Stimulated activated CD8-positive, alpha-beta memory T cell treated with anti-CD3 and anti-CD28 coated beads, Interleukin-4, amount 100 ng/mL, for 4 hours (primary cell): ENCODE measurements at places on chromosomes 4 and X.

DNA sequence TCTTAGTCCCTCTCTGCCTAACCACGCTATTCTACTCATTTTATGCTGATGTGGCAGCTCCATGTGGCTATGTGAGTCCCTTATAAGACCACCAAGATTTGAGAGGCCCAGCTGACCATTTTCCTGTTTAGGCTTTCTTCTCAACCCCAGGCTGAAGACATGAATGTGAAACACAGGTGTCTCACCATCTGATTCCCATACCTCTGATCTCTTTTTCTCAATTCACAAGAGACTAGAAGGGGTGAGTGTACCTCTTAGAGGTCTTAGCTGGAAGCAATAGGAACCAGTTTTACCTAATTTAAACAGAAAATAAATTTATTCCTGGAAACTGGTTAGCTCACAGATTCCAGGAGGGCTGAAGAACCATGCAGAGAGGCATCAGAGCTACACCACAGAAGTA, 276.5 kb upstream of the FMR1 start:
- DNase-seq = no peak

- no peak for DNase-seq
These were observed 7.7 kb downstream of the HAND2 start for GRCh38 chr4:173522160-173522950.

DNA sequence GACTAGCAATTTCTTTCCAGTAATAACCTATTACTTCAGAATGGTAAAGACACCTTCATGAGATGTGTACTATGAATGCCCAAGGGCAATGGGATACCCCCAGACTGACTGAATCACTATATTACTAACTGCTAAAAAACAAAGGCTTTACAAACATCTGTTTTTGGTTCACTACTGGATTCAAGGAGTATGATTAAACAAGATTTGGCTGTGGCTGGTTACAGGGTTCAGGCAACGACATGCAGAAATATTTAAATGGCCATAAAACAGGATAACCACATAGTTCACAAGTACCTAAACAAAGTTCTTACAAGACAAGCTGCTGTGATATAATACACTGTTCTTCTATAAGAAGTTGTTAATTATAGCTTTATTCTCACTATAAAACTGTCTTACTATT, 128.2 kb downstream of the FRYL start:
- no peak for DNase-seq

DNA sequence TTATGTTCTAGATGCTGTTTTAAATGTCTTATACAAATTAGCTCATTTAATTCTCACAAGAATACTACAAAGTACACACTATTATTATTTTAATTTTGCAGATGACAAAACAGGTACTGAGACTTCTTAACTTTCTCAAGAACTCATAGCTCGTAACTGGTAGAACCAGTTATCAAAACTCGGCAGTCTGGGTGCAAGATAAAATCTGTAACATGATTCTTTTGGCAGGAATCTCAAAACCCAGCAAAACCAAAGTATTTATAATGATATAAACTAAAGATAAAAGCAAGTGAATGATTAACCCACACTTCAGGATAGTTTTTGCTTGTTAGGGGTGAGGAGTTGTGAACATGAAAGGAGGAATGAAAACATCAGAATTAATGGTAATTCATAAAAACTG, 27.6 kb downstream of the CLNK start:
- no peak for DNase-seq

GRCh38 chr4:142743121-142743825, 102.8 kb downstream of the INPP4B start:
- no peak for DNase-seq

- no peak for DNase-seq
These were observed 6.6 kb downstream of the ABCD1 start for GRCh38 chrX:153731117-153731844.

DNA sequence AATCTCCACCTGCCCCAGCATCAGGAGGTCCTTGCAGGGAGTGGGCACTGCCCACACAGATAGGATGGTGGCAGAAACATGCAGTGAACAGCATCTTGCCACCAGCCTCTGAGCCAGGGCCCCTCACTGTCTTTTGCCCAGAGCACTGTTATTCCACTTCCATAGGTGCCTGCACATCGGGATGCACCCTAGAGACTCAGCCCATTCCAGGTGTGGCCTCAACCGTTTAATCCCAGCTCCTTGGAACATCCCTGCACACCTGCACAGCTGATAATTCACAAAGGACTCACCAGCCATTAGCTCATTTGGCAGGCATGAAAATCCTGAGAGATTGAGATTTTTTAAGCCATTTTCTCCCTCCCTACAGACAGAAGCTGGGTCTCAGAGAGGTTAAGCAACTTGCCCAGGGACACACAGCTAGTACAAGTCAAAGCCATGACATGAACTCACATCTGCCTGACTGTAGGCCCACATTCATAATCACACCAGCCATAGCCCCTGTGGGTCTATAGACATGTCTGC, 116.3 kb downstream of the EFNB1 start:
- no peak for DNase-seq

GRCh38 chr4:85681221-85681657, 206.3 kb downstream of the ARHGAP24 start:
- DNase-seq = no peak

GRCh38 chr4:108825737-108826136, 62.9 kb upstream of the ETNPPL start:
- no peak for DNase-seq

DNA sequence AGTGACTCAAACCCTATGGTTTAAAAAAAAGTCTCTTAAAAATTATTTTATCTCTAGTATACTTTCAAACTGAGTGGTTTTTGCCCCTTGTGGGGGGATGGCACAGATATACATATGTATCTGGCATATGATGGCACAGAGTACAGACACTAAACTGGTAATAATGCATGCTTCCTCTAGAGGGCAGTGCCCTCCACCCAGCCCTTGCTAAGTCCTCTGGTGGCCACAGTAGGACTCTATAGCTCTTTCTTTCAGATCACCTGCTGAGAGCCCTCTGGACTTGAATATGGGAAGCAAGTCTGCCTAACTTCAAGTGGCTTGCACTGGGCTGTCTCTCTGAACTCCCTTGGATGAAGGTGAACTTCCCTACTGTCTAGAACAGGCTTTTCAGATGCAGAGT, 66.3 kb downstream of the TSPAN7 start:
- no peak for DNase-seq

DNA sequence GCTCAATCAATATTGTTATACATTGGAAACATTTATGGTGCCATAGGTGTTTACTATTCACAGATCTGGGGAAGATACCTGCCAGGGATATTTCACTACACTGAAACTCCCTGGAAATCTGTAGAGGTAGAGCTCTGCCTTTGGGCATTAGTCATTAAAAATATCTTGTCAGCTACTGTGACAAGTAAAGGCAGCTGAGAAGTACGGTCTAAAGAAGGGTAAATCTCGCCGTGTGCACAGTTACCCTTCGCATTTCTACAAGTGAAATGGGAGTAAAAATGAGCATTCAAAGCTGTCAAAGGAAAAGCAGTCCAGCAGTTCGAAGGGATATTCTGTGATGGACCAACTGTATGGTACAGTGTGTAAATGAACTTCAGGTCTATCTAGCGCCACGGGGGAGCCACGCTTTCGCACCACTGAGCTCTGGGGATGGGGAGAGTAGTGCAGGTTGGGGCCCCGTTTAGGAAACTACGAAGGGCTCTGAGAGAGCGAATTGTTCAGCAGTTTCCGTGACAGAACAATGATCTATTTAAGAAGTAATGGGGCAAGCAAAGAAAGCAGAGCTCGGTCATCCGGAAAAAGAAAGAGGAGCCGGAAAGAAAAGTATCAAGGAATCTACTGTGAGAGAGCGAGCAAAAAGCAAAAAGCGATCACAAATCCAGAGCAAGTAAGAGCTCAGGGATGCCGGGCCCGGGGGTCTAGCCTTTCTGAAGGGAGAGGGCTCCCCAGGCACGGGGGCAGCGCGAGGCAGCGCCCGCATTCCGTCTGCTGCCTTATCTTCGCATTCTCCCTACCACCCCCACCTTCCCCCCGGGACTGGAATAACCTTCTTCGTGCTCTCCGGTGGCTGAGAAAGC, 646 bp downstream of the TIGD4 start:
- no peak for DNase-seq

DNA sequence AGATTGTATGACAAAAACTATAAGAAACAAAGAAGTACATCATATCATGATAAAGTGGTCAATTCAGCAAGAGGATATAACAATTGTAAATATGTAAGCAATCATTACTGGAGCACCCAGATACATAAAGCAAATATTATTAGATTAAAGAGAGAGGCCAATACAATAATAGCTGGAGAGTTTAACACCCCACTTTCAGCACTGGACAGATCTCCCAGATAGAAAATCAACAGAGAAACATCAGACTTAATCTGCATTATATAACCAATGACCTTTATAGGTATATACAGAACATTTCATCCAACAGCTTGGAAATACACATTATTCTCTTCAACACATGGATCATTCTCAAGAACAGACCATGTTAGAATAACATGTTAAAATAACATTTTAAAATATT, 128.4 kb downstream of the SPOCK3 start:
- no peak for DNase-seq

DNA sequence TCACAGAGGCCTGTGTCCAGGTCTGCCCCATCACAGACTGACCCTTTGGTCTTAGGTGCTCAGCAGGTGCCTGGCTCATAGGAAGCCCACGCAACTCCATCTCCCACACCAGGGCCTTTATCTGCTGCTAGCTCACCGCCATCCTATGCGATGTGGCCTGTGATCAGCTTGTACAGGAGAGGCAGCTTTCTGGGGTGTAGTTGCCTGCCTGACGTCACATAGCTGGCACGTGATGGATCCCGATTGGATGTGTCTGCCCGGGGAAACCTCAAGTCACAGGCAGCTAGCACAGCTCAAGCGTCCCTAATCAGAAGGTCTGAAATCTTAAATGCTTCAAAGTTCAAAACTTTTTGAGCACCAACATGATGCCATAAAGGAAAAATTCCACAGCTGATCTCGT, 41.2 kb upstream of the CLDN34 start:
- no peak for DNase-seq

DNA sequence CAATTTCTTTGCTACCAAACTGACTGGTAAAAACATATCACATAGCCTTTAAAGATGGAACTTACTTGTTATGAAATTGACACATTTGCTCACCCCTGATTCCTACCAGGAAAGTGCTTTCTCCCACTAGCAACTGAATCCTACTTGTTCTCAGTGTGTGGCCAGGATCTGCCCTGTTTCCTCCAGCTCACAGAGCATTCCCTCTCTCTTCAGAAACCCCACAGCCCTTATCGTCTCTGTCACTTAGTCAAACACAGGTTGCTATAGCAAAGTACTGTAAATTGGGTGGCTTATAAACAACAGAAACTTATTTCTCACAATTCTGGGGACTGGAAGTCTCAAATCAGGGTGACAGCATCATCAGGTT, 265.2 kb upstream of the BOD1L1 start:
- no peak for DNase-seq

DNA sequence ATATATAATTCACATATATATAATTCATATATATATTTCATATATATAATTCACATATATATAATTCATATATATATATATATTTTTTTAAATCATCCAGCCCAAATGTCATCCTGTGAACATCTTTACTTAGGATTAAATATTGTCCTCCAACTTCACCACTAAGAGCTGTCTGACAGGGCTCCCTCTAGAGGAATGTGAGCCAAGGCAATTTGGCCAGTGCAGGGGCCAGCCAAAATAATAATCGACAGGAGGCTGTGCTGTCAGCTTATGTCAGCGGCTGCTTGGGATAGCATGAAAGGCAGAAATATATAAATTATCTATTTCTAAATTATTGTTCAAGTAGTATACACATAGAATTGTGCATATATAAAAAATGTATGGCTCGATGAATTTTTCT, 29.5 kb downstream of the EGFL6 start:
- no peak for DNase-seq

DNA sequence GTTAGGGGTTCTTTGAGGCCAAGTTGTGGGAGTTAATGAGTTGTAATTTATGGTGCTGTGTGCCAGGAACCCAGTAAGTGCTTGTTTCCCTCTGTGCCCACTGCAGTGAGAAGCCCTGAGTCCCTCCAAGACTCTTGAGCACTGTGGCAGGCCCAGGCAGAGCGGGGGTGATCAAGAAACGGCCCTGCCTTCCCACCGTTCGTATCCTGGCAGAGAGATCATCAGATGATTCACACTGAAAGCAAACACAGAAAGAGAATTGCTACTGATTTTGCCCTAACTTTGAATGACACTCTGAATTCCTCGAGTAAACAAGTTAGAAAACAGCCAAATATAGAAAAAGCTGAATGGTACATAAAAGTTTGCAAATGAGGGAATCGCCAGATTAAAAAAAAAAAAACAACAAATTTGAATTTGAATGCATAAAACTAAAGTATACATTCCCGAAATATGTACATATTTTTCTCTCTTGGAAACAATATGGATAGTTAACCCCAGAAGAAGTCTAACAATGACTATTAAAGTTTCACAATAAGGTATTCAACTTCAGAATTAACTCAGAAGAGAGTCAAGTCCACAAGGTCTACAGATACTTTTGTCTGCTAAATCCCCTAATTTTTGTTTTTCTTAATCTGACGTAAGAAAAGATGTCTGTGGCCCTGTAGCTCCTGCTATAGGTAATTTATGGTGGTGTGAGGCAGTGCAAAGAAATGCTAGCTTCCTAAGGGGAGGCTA, 71.8 kb downstream of the AFAP1 start:
- no peak for DNase-seq

DNA sequence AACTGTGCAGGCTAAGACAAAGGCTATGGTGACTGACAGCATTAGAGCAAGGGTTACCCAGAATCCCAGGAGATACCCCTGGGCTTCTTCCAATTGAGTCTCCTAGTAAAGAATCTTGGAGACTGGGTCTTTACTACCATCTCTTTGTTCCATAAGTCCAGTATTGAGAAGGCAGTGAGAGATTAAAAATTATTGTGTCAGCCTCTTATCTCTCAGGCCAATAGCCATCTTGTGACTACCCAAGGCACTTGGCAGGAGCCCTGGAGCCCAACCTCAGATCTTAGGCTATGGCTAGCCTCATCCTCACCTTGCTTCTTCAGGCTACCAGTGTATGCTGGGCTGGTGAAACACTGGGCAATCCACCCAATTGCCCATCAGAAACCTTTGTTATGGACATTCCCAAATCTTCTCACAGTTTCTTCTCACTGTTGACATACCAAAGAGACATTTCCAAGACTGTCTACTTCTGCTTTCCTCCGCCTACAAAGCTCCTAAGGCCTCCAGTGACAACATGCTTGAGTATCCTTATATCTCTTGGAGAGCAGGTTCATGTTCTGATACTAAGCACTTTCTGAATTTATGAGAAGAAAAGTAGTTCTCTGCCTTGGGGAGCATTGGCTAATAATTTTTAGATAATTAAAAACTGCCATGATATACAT, 76.3 kb upstream of the STIM2 start:
- DNase-seq = no peak

DNA sequence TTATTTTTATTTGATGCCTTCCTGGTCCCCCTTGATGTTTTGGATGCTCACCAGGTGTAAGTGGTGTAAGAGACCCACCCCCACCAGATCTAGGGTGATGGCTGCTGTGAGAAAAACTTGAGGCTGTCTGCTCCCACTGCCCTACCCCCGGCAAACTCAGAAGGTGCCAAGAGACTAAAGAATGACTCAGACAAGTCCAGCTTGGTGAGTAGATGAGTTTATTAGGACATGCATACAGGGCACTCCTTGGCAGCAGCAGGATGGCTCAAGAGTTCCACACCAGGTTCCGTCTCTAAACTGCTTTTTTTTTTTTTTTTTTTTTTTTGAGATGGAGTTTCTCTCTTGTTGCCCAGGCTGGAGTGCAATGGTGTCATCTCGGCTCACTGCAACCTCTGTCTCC, 84.0 kb upstream of the HPF1 start:
- DNase-seq = no peak
